ENCODE measurements at places on chromosomes 4 and X.
A peak's percentile ranks its signal among the peaks of the same experiment; 100 is the strongest.

DNA sequence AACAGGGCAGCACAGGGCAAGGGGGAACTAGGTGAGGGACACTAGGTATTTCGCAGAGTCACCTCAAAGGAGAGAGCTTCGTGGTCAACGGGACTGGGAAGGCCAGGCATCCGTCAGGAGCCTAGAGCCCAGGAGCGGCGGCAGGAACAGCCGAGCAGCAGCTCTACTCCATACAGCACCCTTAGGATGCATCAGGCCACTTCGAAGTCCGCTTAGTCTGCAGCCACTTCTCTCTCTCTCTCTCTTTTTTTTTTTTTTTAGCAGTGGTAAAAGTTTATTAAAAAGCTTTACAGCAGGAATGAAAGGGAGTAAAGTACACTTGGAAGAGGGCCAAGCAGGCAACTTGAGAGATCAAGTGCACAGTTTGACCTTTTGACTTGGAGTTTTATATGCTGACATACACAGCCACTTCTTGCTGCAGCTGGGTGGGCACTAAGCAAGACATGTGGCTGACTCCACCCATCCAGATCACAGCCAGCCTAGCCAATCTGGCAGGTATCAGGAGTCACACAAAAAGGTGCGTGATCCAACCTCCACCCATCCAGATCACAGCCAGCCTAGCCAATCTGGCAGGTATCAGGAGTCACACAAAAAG is 209.7 kb upstream of the RADX start:
- DNase-seq: no peak

DNA sequence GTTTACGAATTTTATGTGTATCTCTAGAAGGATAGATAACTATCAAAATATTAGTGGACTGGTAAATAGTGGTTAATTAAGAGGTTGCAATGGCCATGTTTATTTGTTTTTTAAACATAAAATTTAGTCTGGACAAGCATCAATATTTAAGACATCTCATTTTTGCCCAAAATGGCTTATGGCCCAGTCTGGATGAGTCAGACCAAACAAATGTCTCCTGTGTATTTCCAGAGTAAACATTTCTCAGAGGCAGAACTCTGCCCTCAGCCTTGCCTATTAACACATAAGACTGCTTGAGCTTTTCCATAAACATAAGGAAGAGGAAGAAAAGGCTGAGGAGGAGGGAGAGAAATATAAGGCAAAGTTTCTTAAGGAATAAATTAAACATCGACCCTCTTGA is 277.1 kb upstream of the DIAPH2 start:
- DNase-seq: no peak

- DNase-seq: no peak
Observed at GRCh38 chr4:7676398-7676922, 241.7 kb upstream of the PSAPL1 start.

- DNase-seq: no peak
Observed at GRCh38 chr4:111664308-111664945, 480.8 kb upstream of the FAM241A start.

GRCh38 chr4:41590591-41590990 is 52.6 kb downstream of the LIMCH1 start:
- no peak for DNase-seq

- DNase-seq: no peak
Observed at GRCh38 chr4:64095398-64095797, 313.9 kb downstream of the TECRL start.

GRCh38 chrX:88604433-88605221 is 142.4 kb upstream of the CPXCR1 start:
- DNase-seq: no peak

- DNase-seq: peak; percentile 41
Observed at GRCh38 chr4:8171984-8172924, 13.6 kb upstream of the ABLIM2 start.

Data from stimulated activated CD4-positive, alpha-beta T cell treated with anti-CD3 and anti-CD28 coated beads, Interleukin-4, amount 100 ng/mL, for 4 hours (primary cell).